ENCODE measurements at places on chromosomes 13 and 19. TPM values are rescaled to one million over a fixed set of nuclear protein-coding genes. Genes with fewer than 3 reads are reported as not detected.

Gene SYCN
- not detected for total RNA-seq

DNA sequence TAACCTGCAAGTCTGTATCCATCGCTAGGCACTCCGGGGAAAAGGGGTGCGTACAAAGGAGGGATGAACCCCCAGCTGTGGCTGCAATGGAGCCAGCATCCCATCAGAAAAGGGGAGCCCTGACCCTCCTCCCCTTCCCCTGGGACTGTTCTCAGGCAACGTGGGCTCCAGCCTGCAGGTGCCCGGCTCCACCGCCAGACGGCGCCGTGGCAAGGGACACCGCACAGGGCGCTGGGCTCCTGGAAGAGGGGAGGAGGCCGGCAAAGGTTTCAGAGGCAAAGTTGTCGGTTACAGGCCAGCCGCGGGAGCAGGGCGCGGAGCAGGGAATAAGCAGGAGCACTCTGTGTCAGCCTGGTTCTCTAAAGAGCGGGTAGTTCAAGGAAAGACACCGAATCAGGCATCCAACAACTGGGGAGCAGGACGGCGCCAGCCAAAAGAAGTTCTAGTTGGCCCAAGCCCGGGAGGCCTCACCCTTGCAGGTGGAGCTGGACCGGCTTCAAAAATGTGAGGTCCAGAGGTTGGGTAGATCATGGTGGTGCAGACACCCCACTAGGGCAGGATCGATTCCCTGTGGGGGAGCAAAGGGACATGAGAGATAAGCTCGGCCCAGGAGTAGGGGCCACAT lies 53.0 kb upstream of the ATP12A start:
- H3K4me1 ChIP-seq, result peaks cover 4% of the 10 kb centered on the region
- H3K4me3 ChIP-seq, result no peak overlapping the region
- no peaks in the 10 kb centered on the region for H3K36me3 ChIP-seq
- DNase-seq, result peak; percentile 87

GRCh38 chr13:40442231-40442630 lies 224.2 kb downstream of the FOXO1 start:
- no peak overlapping the region for H3K4me3 ChIP-seq
- no peaks in the 10 kb centered on the region for H3K27me3 ChIP-seq
- H3K27ac ChIP-seq, result no peak overlapping the region
- DNase-seq, result no peak
- no peaks in the 10 kb centered on the region for H3K4me1 ChIP-seq

DNA sequence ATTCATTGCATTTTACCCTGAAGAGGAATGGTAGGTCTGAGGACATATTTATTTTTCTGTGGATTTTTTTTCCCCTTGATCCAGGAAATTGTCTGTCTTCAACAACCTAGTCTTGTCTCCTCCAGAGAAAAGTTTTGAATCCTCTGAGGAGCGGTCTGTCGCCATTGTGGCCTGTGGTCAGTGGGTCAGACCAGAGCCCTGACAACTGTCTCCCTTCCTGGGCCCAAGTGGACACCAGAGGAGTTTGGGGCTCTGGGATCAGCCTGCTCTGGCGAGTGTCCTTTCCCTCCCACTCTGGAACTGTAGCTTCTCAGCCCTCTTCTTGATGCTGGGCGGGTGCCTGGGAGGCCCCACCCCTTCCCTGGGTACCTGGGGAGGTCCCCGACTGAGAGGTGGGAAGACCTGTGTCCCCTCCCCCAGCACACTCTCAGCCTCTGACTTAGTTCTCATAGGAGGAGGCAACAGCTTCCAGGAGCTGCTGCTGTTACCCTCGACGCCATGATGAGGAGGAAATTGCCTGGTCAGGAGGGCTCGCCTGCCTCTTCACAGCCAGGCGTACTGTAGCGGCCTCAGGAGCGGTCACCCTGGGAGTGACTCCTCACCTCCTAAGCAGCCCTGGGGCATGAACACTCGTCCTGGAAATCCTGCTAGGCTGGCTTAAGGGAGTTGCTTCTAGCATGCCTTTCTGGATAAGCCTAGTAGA lies 110.3 kb downstream of the GGACT start:
- no peaks in the 10 kb centered on the region for H3K27me3 ChIP-seq
- DNase-seq, result peak; percentile 56
- H3K4me1 ChIP-seq, result peaks cover 2% of the 10 kb centered on the region
- H3K36me3 ChIP-seq, result no peaks in the 10 kb centered on the region
- H3K4me3 ChIP-seq, result no peak overlapping the region
- no peak overlapping the region for H3K27ac ChIP-seq

- H3K4me1 ChIP-seq, result no peaks in the 10 kb centered on the region
- no peak overlapping the region for H3K4me3 ChIP-seq
- no peak overlapping the region for H3K27ac ChIP-seq
Observed at GRCh38 chr13:31801088-31801487, 61.8 kb downstream of the RXFP2 start.

Gene TINCR
- total RNA-seq, result 0.18 TPM

Gene B3GNT8
- 0.96 TPM for total RNA-seq

Gene ZNF524
- total RNA-seq, result 2.9 TPM

DNA sequence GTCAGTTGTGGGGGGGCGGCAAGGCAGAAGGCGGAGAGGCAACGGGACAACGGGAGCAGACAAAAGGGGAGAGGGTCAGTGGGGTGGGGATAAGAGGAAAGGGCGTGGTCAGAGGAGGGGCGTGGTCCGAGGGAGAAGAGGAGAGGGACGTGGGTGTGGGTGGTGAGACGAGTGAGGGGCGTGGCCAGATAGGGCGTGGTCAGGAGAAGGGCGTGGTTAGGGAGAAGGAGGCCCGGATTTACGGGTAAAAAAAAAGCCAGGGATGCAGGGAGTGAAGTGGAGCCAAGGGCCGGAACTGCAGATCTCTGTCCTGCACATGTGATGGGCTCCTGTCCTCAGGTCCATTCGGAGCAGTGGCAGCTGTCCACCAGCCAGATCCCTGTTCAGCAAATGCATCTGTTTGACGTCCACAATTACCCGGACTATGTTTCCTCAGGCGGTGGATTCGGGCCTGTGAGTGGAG lies 21.5 kb downstream of the CPT1C start:
- H3K4me3 ChIP-seq, result peak overlapping the region; percentile 26
- no peaks in the 10 kb centered on the region for H3K27me3 ChIP-seq
- H3K4me1 ChIP-seq, result no peaks in the 10 kb centered on the region
- peaks cover 53% of the 10 kb centered on the region for H3K36me3 ChIP-seq
- no peak overlapping the region for H3K27ac ChIP-seq
- DNase-seq, result peak; percentile 96

DNA sequence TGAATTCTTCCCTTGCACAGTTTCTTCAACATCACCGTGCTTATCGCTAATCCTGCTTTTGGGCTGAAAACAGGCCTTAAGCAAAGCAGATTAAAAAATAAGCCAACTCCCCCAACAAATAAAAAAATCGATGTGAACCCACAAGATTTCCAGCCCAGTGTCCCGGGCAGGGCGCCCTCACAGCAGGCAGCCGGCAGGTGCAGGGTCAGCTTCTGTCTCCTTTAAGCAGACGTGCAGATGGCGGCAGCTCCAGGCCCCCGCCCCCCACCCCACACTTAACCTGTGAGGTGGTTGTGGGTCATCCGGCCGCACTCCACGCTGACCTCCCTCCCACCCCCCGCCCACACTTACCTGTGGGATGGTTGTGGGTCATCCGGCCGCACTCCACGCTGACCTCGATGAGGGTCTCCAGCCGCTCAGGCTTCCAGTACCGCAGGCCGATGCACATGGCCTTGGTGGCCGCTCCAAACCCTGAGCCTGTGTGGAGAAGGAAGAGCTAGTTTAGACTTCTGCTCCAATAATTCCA lies 19.8 kb downstream of the ADPRHL1 start:
- H3K27me3 ChIP-seq, result no peaks in the 10 kb centered on the region
- DNase-seq, result no peak
- H3K4me3 ChIP-seq, result no peak overlapping the region
- H3K36me3 ChIP-seq, result peaks cover 4% of the 10 kb centered on the region
- H3K4me1 ChIP-seq, result no peaks in the 10 kb centered on the region
- H3K27ac ChIP-seq, result no peak overlapping the region

DNA sequence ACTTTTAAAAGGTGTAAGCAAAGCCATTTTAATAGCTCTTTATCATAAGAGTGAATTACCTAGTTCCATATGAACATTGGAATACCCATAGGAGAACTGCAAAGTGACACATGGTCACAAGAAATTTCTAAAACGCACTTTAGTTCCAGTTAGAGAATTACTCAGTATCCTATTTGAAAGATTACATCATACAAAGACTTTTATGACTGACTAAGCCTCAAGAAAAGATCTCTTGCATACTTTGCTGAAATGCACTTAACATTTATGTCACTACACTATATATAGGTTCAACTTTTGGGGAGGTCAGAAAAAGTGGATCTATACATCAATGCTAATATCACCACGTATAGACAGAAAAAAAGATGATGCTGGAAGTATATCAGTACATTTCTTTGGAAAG lies 7.1 kb downstream of the PCDH9 start:
- no peaks in the 10 kb centered on the region for H3K36me3 ChIP-seq
- no peak for DNase-seq
- no peaks in the 10 kb centered on the region for H3K27me3 ChIP-seq
- no peak overlapping the region for H3K27ac ChIP-seq
- H3K4me1 ChIP-seq, result no peaks in the 10 kb centered on the region

DNA sequence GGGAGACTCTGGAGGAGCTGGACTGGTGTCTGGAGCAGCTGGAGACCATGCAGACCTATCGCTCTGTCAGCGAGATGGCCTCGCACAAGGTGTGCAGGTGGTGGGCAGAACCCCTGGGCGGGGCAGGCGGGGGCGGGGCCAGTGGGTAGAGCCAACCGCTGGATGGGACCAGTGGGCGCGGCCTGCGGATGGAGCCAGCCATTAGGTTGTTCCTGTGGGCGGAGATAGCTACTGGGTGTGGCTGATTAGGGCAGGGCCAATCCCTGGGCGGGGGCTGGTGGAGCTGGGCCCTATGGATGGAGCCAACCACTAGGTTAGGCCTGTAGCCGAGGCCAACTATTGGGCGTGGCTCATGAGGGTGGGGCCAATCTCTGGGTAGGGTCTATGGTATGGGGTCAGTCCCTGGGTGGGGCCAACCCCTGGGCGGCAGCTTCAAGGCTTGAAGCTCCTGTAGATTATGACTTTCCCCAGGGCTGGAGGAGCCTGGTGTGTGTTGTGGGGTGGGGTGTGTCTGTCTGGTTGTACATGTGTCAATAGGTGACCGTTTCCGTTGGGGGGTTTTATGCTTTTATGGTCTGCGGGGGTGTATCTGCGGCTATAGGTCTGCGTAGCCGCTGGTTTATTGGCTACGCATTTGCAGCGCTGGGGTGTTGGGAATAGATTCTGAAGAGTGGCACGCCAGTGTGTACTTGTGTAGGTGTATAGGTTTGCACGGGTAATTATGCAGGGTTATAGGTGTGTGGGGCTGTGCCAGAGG lies 30.7 kb downstream of the PDE4A start:
- DNase-seq, result peak; percentile 94
- H3K4me3 ChIP-seq, result no peak overlapping the region
- H3K27ac ChIP-seq, result no peak overlapping the region
- no peaks in the 10 kb centered on the region for H3K36me3 ChIP-seq

Gene CTXN1
- total RNA-seq, result 22.7 TPM

DNA sequence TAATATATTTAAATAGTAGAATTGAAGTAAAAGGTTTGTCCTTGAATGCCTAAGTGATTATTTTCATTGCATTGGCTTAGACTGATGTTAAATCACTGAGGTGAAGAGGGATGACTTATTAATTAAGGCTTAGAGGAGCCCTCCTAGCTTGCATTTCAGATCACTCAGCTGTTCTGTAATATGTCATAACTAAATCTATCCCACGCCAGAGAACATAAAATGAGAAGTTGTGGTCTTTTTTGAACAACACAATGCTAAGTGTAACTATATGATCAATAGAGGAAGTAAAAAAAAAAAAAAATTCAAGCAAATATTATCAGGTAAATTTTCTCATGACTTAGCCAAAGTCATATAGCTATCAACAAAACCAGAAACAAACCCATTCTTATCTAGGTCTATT lies 752.2 kb downstream of the GPC5 start:
- DNase-seq, result no peak
- H3K4me3 ChIP-seq, result no peak overlapping the region
- no peaks in the 10 kb centered on the region for H3K4me1 ChIP-seq
- no peak overlapping the region for H3K27ac ChIP-seq

Gene ZNF577
- 39.4 TPM for total RNA-seq

Gene MUC16
- total RNA-seq, result 0.22 TPM
